ENCODE measurements at places on chromosomes 5 and 9.

DNA sequence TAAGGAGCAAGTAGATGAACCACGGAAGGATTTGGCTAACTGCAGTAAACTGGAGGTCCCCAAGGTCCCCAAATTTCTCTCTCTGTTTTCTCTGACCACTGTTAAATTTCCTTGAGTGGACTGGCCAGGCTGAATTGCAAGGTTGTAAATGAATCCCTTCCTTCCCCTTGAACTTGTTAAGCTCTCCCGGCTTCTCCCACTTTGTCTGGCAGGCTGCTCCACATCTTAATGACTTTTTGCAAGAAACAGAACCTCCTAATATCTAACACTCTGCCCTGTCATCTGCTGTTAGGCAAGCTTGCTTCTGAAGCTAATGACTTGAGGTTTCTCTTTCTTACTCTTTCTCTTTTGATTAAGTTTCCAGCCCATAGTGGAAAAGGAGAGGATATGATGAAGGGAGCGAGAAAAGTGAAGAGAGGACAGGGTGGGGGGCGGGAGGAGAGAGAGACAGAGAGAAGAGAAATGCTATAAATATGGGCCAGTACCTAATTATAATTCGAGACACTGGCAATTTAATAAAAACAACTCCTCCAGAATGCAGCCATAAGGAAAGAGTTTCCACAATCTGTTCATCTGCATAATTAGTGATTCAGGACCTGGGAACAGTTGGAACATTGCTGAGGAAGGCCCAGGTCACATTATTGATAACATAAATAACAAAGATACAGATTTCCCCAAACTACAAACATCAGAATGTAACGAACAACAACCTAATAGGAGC is 437.3 kb upstream of the MPDZ start:
- DNase-seq: no peak

DNA sequence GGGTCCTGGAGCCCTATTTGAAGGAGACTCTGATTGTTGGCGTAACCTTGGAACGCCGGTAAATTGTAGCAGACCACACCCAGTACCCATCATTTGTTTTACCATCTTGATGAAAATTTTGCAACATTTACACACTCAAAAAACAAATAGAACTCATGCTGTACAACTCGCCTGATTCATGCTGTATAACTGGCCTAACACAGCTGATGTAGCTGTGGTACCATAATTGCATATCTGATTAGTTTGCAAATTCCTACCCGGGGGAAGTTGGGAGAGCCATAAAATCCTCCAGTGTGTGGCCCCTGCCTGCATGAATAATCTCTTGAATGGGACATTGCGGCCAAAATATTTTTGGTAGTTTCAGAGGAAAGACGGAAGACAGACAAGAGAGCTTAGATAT is 9.7 kb downstream of the NIPAL4 start:
- no peak for DNase-seq

GRCh38 chr5:55231029-55231918 is 2.1 kb downstream of the CCNO start:
- DNase-seq: peak; percentile 19

DNA sequence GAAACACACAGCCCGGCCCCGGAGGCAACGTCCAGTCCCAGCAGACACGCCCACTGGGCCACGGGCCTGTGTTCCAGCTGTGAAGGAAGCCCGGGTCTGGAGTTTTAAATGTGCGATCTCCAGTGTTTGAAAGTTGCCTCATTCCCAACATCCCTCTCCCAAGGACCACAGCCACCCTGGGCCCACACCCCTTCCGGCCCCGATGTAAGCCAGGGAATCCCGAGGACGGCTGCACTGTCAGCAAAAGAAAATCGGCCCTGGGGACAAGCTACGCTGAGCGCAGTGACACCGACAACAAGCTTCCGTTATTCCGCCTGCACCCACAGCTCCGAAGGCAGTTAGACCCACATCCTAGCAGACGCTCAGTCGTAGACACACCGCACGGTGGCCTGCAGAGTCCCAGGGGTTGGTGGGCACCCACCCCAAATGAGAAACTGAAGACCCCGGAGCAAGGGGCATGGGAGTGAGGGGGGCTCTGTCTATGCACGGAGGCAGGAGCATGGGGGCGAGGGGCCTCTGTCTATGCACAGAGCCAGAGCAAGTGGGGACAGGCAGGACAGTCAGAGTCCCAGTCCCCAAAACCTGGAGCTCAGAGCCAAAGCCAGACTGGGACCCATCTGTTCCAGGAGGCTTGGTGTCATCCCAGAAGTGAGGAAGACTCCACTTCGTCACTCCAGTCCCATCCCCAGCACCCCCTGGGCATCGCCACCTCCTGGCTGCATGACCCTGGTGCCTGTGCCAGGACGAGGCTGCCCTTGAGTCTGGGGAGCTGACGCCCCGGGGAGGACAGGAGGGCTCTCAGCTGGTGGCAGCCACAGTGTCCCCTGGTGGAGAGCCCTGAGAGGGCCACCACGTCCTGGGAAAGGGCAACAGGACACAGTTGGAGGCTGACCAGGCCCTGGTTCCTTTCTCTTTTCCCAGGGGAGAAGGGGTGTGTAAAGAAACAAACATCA is 23.4 kb downstream of the GLT6D1 start:
- DNase-seq: no peak

DNA sequence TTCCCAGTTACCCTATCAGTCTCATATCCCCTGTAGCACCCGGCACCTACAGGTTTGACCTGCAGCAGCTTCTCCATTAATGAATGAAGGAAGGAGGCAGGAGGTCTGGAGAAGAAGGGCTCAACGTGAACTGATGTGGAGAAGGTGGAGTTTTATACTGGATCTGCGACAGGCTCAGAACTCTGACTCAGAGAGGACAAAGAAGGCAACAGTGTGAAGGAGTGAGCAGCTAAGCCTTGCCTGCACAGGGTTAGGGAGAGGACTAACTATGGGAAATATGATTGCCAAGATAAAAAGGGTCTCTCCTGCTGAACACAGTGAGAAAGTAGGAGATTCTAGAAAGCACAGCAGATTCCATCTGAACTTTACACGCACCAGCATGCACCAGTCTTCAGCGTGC is 23.6 kb downstream of the RASEF start:
- no peak for DNase-seq

DNA sequence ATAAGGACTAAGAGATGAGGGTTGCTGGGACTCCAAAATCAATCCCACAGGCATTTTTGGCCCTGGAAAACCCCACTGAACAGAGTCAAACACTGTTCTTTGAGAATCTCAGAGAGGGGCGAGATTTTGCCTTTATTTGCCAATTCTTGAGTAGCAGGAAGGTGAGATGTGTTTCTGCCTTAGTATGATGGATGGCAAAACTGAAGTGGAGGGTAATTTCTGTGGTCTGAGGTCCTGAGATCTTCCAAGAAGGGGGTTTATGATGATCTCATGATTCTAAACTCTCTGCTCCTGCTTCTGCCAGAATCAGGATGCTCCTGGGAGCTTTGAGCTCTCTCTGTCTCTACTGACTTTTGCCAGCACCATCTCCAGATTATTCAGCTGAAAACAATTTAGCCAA is 174.8 kb upstream of the CLINT1 start:
- no peak for DNase-seq

DNA sequence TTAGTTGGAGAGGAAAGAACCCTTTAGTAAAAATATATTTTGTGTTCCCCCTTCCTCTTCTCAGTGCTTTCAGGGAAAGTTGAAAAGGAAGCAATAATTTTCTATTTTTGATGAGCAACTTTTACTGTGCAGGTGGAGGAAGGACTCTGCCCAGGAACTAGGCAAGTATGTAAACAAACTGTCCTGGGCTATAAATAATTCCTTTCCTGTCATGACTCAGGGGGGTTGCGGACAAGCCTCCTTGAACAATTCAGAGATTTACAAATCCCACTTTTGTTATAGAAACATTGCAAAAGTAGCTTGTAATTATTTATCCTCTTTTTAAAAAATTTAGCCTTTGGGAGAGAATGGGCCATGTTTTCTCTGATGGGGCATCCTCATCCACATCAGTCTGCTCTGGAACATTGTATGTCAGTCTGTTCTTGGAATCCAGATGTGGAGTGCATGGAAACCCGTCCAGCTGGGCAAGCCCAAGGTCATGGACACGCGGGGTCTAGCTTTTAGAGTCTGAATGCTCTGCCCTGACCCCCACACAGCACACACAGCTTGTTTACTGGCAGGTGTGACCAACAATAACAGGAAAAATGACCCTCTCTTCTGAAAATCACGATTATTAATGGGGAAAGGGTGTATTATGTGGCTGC is 127.6 kb downstream of the GADD45G start:
- no peak for DNase-seq

DNA sequence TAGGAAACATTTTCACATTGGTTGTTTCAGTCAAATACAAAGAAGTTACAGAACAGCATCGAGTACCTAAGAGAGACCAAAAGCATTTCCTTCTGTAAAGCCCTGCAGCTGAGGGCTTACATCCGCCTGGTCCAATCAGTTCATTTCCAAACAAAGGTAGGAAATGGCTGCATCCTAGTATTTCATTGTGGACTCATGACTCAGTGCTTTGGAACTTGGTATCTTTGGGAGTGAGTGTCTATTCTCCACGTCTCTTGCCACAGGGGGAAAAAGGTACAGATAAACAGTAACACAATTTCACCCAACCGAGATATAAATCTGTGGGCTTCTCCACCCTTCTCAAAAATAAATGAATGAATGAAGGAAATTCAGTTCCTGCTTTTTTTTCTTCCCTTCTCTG is 75.4 kb downstream of the NFIB start:
- DNase-seq: no peak

DNA sequence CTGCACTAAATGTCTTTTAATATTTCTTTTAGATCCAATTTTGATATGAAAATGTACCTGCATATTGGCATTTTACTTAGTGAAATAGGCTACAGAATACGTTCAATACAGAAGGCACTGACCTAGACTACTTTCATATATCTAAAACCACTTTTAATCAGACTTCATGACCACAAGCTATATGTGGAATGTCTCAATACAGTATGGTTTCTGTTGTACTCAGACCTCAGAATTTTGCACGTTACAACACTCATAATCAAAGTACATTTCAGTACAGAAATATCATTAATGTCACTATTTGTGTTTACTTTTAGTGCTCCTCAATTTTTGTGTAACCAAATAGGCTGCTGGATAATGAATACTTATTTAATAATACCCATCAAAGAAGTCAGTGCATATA is 74.8 kb downstream of the MEF2C start:
- DNase-seq: no peak

DNA sequence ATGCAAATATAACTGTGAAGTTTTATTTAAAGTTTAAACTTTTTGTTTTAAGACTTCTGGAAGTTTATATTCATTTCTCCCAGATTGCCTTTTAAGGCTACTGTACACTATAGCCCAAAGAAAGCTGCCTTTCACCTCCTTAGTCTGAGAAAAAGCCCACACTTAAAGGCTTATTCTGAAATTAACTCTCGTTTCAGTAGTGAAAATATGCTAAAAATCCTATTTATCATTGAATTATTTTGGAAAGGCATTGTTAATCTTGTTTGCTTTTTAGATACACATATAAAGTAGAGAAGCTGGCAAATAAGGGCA is 3.3 kb upstream of the PURA start:
- DNase-seq: no peak

DNA sequence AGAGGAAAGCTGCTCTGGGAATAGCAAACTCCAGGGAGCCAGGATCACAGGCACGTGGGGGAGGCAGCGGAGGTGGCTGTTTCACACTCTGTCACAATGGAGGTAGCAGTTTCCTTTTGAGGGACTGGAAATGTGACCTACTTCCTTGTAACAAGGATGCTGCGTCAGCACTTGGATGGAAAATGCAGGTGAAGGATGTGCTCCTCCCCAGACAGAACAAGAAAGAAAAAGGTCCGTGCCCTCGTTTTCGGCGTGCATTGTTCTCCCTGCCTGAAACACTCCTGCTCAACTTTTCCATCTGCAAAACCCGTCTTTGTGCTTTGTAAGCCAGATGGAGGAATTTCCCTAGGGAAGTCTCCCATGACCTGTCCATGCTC is 55.1 kb upstream of the SH3PXD2B start:
- DNase-seq: no peak

DNA sequence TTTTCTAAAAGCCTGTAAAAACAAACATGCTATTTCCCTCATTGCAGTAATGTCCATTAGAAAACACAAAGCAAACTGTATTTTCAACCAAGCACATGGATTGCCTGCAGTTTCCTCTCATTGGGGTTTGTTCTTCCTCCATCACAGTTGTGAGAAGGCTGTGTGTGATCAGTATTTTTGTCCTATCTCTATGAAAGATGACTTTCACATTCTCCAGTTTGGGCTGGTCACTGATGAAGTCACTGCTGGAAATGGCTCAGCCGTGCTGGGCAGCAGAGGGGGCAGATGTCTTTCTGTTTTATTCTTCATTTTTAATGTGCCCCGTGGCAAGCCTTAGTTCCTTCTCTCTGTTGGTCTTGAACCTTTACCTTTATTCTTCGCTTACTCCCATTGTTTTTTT is 288.9 kb upstream of the MPDZ start:
- peak; percentile 81 for DNase-seq

DNA sequence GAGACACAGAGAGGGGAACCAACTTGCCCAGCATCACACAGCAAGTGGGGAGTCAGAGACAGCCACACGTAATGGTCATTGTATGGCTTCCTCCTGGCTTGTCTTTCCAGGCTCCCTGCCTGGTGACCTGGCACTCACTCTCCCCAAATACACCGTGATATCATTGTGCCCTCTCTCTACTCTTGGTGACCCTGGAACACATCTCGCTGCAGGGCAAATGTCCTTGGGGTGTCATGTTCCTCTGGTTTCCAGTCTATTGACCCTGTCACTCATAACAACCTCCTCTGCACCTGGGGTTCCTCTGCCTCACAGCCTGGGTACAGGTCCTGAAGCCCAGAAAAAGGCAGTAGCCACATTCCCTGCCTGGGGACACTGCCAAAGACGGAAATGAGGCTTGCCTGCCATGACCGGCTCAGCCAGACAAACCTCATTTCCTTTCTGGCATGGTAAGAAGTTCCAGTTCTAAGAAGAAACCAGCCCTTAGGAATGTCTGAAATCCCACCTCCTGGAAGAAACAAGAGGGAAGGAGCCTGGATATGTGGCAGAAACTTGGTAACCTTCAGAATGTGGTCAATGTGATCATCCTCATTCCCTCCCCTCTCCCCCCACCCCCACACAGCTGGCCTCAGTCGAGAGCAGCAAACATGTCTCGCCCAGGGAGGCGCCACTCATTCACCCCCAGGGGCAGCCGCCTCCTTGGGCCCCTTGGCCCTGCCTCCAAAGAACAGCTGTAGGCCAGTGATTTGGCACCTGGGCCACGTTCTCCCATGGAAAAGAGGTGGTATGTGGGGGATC is 30.6 kb upstream of the SMU1 start:
- no peak for DNase-seq

- no peak for DNase-seq
These were observed 102.0 kb downstream of the ZNF462 start for GRCh38 chr9:106964822-106965525.

- DNase-seq: no peak
These were observed 107.1 kb downstream of the PALM2AKAP2 start for GRCh38 chr9:109887079-109887478.

GRCh38 chr5:121816164-121816563 is 35.5 kb upstream of the FTMT start:
- DNase-seq: no peak

Measured in NCI-H1092 treated with DMSO at 0.1 percent for 48 hours (cell line).